ENCODE measurements at places on chromosomes 12 and 14.

- DNase-seq = no peak
Measured at GRCh38 chr14:52868911-52869618, 77.7 kb upstream of the GNPNAT1 start.

DNA sequence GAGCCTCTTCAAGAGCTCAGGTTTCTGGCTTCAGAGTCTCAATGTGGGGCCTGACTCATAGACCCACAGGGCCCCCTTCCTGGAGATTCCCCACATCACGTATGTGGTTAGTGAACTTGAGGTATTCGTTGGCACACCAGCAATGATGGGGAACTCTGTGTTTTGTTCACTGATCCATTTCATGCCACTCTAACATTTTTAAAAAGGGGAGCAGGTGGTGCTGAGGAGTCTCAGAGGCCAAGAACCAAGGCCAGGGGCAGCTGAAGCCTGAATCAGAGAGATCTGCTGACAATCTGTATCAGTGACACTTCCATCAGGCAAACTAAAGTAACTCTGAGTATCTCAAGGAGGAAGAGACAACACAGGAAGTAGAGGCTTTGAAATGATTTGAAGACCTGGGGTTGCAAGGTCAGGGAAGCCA is 323.4 kb downstream of the VRK1 start:
- no peak for DNase-seq

DNA sequence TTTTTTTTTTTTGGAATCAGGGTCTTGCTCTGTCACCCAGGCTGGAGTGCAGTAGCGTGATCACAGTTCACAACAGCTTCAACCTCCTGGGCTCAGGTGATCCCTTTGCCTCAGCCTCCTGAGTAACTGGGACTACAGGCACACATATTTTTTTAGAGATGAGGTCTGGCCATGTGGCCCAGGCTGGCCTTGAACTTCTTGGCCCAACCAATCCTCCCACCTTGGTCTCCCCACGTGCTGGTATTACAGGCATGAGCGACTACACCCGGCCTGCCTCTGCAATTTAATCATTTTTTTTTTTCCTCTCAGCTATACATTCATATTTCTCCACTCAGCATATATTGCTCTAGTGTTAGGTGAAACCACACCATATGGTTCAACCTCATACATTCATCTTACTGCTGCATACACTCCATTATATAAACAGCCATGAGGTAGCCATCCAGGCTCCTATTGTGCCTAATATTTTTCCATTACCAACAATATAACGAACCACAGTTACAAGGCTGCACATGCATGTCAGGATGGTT is 7.1 kb downstream of the STX2 start:
- no peak for DNase-seq

DNA sequence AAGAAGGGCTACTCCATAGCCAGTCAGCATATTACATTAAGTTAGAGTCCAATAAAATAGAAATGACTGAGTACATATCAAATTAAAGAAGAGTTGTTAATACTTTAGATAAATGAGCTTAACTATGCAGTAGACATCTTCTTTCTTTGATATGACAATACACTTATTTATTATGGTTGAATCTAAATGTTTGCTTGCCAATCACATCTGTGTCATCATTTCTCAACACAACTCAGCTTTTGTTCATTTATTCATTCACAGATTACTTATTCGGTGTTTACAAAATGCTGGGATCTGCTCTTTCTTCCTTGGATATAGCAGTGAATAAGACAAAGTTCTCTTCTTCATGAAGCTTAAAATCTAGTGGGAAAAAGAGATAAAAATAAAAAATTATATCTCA is 614.6 kb upstream of the ATP2B1 start:
- DNase-seq = no peak

Measured in SHP77 treated with DMSO at 0.1 percent for 48 hours (cell line).